ENCODE measurements at places on chromosomes 7 and 10.

DNA sequence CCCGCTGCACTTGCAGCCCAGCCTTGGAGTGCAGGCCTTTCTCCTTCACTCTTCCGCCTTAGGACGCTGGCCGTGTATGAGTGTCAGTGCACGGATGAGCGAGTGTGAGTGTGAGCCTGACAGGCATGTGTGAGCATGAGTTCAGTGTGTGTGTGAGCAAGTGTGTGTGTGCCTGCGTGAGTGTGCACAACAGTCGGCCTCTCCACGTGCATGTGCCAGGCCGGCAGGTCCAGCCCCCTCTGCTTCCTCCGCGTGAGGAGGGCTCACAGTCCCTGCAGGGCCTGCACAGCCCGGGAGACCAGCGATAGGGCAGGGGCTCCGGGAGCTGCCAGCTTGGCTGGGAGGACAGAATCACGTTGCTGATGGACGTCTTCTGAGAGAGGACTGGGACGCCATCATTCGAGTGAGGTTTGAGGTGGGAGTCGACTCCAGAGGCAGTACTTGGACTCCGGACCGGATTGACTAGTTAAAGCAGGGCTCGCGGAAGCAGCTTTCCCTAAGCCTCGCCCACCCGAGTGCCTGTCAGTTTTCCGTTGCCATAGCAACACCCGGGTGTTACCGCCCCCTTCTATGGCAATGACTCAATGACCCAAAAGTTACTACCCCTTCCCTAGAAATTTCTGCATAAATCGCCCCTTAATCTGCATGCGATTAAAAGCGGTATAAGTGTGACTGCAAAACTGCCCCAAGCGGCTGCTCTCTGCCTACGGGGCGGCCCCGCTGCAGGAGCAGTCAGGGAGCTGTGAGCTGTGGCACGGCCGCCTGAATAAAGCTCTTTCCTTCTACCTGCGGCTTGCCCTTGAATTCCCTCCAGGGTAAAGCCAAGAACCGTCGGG, 19.6 kb upstream of the CFAP46 start:
- peak; percentile 34 for DNase-seq

DNA sequence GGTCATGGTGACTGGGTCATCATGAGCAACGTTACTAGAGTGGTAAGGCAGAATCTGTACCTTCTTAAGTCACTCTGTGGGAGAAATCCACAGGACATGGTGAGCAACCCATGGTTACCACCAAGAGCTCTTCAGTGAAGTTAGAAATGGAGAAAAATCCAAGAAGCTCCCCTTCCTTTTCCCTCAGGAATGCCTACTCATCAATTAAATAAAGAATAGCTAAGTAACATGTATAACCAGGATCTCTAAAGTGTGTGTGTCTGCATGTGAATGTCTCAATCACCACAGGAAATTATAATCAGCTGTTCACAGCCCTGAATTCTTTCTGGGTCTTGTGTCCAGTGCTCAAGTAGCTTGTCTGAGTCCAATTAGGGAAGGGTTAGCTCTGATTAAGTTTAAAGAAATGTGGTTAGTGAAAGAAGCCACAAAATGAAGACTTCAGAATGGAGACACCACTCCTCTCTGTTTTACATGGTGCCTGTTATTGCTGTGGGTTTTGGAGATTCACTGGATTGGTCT, 73.2 kb downstream of the SEM1 start:
- DNase-seq: no peak

DNA sequence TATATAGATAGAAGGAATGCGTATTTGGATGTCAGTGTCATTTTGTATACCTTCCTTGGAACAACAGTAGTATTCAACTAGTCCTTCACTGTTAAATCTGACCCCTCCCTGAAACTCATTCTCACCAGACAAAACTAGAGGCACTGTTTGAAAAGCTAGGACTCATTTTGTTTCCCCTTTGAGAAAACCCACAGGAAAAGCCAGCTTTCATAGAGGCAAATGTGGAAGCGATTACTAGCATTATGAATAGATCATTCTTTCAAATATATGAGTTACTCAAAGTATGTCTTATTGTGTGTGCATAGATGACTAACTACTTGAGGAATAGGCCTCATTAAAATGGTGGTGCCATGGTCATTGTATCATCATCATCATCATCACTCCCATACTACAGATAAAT, 1.9 kb upstream of the ASB15 start:
- DNase-seq: no peak

- no peak for DNase-seq
Observed at GRCh38 chr10:30436191-30436611, 2.2 kb downstream of the MAP3K8 start.

- no peak for DNase-seq
Observed at GRCh38 chr10:123604506-123604905, 61.6 kb upstream of the GPR26 start.

DNA sequence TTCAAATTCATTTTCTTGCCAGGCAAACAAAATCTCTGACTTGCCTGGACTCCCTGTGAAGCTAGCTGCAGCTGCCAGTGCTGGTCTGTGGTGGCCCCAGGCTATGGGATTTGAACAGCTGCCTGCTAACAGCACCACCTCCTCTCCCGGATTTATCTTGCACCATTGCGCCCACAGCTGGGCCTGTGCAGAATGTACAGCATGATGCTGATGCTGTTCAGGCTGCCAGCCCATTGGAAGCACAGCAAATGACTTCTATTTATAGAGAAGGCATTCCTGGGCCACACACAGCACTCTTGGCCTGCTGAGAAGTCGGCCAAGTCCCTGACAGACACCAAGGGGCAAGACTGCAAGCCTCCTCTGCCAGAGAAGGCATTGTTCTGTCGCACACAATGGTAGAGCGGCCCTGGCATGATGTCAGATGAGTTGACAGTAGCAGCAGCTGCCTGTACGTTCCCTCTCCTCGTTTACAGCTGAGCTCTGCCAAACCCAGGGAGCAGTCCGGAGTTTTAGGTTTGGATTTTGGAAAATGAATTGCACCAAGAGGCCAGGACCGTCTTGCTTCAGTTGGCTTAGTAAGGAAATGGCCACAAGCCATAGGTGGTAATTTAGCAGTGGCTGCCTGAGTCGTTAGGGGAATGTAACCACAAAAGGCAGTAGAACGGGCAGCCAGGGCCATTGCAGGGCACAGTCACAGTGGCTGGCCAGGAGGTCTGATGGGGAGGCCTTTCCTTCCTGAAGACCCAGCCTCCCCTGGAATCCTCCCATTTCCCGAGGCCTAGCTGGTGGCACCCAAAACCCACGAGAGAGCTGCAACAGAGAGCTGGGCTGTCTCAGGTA, 38.5 kb downstream of the MTURN start:
- DNase-seq: no peak

DNA sequence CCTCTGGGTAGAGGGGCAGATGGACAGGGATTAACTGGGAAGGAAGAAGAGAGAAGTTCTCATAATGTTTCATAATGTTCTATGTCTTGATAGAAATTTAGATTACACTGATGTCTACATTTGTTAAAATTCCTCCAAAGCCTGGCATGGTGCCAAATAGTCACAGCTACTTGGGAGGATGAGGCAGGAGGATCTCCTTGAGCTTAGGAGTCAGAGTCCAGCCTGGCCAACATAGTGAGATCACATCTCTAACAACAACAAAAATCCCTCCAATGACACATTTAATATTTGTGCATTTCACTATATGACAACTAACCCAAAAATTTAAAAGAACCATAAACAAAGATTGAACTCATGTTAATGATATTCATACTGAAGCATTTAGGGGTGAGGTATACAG, 33.0 kb upstream of the PPP1R3C start:
- DNase-seq: no peak

All from activated CD8-positive, alpha-beta memory T cell treated with anti-CD3 and anti-CD28 coated beads for 1 hour (primary cell).